ENCODE measurements at places on chromosomes 1 and 21. TPM values are rescaled to one million over a fixed set of nuclear protein-coding genes. Genes with fewer than 3 reads are reported as not detected.

- no peak for DNase-seq
These were observed 55.5 kb upstream of the GADD45A start for GRCh38 chr1:67629370-67630075.

DNA sequence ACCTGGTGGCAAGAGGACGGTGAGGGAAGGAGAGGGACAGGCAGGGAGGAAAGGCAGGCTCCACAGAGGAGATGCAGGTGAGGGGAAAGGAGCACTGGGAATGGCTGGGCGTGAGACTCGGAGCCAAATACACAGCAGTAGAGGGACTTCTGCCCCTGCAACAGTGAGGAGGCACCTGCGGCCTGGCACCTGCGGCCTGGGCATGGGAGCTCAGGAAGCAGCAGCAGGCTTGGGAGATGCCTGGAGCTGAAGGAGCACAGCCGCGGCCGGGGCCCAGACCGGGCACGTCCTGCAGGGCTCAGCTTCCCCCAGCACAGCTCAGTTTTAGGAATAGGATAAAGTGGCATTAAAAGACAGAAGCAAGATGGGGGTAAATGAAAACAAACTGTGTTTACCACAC lies 20.9 kb upstream of the TSPEAR start:
- no peak for DNase-seq

- no peak for DNase-seq
These were observed 48.0 kb downstream of the URB2 start for GRCh38 chr1:229674042-229674441.

DNA sequence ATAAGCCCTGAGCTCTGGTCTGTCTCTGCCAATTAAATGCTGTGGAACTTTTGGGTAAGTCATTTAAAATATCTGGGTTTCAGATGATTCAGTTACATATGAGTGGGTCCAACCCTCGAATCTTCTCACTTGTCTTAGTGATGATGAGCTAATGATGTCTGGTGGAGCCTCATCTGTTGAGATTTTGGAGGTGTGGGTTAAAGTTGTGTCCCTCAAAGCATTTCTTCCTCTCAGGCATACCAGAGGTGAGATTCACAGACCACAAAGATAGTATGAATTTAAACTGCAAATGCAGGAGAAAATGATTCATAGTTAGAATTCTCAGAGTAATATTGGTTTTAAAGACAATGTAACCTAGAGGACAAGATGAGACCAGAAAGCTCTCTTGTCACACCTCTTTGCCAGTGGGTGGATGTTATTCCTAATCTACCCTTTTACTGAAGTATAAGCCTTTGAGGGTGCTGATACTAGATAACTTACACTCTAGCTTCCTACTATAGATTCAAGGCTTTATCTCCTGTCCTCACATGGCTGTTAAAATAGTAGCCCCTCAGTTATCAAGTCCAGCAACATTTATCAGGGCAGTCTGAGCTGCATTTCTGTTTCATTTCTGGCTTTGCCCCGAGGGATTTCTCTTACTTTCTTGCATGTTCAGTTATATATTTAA lies 90.7 kb downstream of the MT1HL1 start:
- DNase-seq = no peak

GRCh38 chr21:33308586-33309490 lies 15.9 kb upstream of the IFNAR1 start:
- no peak for DNase-seq

DNA sequence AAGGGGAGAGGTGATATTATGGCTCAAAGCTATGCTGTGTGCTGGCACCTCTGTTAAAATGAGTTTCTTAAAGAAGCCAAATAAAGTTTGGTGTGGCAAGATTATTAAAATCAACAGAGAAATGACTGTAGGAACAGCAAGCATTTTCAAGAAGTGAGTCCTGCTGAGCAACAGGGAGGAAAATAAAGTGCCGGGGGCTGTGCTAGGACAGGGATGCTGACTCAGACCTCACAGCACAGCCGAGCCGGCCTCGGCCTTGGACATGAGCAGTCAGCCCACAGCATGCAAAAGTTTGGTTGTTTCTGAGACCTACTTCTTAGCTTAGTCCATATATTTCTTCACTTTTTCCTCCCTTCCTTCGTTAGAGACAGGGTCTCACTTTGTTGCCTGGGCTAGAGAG lies 19.2 kb downstream of the CNIH3 start:
- no peak for DNase-seq

GRCh38 chr1:241390526-241390925 lies 33.5 kb upstream of the RGS7 start:
- no peak for DNase-seq

DNA sequence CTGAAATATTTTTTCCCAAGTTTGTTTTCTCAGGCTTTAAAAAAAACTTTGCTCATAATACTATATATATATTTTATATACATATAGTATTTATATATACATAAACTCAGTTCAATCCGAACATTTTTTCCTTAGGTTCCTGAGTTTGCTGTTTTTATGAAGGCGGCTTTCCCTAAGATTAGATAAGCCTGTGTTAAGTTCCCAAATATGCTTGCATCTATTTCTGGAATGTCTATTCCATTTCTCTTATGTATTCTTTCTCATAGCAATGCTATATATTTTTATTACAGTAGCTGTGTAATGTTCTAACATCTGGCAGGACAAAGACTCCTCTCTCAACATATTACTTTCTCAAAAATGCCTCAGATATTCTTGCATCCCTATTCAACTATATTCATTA lies 45.9 kb downstream of the ADSS2 start:
- DNase-seq = no peak

DNA sequence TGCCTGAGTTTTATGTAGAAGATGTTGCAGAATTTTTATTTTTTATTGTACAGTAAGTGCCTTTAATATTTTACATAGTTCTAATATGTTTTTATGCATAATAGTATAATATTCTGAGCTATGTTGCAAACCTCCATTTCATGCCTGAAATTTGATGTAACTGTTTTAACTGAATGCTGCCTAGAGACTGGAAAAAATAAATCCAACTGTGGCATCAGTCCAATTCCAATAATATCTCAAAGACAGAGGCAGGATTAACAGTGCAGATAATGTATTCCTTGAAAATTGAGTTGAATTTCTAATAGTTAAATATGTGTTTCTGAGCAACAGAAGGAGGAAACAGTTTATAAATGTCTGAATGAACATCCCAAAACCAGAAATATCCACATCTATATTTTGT lies 61.1 kb upstream of the KIF1B start:
- DNase-seq = no peak

- DNase-seq = peak; percentile 33
These were observed 596 bp downstream of the TOR3A start for GRCh38 chr1:179082333-179082998.

DNA sequence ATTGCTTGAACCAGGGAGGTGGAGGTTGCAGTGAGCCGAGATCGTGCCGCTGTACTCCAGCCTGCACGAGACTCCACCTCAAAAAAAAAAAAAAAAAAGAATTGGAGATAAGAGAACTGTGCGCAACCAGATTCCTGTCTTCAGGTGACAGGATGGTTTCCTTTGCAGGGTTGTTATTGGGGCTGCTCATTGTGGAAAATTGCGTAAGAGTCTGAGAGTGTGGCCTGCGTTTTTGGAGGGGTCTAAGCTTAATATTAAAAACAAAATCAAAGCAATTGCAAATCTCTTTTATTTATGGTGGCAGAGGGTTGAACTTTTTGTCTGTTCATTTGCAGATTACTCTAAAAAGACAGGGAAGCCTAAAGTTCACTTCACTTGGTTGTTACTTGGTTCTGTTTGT lies 36.0 kb upstream of the BCAR3 start:
- DNase-seq = no peak

GRCh38 chr1:112502826-112503225 lies 5.9 kb upstream of the WNT2B start:
- no peak for DNase-seq

- DNase-seq = no peak
These were observed 272.1 kb downstream of the TRABD2B start for GRCh38 chr1:47725000-47725473.

- DNase-seq = no peak
These were observed 604.9 kb upstream of the PTBP2 start for GRCh38 chr1:96116731-96117130.

GRCh38 chr1:54158071-54158470 lies 5.3 kb upstream of the CDCP2 start:
- peak; percentile 2 for DNase-seq

DNA sequence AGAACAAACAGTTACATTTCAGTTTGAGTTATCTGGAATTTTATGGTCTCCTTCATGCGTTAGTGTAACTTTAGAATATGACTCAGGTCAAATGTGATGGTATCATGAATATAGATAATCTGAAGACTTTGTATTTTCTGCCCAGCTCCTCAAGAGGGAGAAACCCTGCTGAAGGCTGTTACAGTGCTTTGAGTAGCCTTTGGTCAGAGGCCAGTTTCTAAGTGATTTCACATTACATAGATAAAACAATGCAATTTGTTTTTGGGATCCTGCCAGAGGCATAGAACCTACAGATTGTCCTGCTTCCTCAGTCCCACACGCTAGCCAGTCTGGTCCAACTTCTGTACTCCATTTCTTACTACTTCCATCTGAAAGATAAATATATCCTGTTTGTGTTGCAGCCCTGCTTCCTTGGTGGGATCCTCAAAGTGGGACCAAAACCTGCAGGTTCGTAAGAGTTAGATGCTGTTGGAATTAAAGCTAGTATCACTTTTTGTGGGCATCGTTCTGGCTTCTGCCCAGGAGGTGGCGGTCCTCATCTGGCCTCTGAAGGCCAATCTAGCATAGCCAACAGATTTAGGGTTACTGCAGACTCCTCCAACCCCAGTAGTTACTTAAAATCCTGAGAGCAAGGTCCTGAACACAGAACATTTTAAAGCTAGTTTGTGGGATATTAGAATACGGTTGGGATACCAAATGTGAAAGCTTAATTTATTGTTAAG lies 645.8 kb upstream of the USP24 start:
- no peak for DNase-seq

DNA sequence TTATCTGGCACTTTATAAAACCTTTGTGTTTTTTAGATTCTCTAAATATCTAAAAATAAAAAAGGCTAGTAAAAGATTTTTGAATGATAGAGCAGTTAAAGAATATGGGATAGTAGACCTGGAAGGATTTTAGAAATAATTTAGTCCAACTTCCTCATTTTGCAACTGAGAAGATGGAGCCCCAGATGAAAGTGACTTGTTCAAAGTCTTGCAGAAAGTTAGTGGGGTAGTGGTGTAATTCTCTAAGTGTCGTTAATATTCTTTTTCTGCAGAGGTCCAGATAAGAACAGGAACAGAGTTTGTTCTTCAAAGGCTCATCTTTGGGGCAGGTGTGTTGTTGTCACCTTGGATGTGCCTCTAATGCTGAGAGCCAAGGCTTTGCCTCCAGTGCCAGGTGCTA lies 159.5 kb downstream of the DISC1 start:
- no peak for DNase-seq

DNA sequence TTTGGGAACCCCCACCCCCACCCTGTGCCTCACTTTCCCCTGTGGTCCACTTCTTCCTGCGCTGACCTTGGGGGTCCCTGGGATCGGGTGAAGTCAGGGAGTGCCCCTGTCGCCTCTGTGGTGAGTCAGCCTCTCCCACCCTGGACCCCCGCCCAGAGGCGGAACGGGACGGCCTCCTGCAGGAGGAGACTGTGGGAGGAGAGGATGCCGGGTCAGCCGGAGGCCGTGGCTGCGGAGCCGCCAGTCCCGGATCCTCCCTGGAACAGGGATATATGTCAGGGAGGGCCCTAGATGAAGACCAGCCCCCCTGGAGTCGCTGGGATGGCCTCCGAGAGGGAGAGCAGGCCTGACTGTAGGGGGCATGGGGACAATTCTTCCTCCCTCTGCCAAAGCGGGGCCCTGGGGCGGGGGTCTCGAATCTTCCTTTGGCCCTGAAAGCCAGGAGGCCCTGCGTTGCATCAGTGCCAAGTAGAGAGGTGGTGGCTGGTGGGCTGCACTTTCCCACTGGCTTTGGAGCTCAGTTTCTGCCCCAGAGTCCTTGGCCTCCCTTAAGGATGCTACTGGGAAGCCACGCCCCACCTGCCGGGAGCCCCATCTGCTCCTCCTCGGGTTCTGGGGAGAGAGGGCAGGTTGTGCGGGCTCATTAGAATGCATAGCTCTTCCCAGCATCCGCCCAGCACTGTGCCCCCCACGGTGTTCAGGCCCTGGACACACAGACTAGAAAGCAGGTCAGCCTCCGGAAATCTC lies 930 bp downstream of the ARHGEF10L start:
- no peak for DNase-seq

GRCh38 chr1:66302815-66303214 lies 231.1 kb upstream of the SGIP1 start:
- no peak for DNase-seq

- DNase-seq = no peak
These were observed 79.2 kb downstream of the MAN1C1 start for GRCh38 chr1:25695771-25696311.

- DNase-seq = no peak
These were observed 149.4 kb upstream of the ZC3H12A start for GRCh38 chr1:37325010-37325409.

GRCh38 chr1:90614872-90615271 lies 102.2 kb downstream of the BARHL2 start:
- no peak for DNase-seq

- peak; percentile 15 for DNase-seq
These were observed 772 bp downstream of the ADAM15 start for GRCh38 chr1:155051777-155052398.

GRCh38 chr1:245091818-245092637 lies 62.8 kb upstream of the KIF26B start:
- no peak for DNase-seq

GRCh38 chr21:32807717-32808380 lies 36.3 kb upstream of the PAXBP1 start:
- no peak for DNase-seq

- DNase-seq = no peak
These were observed 25.4 kb upstream of the VWA5B1 start for GRCh38 chr1:20265250-20265649.

GRCh38 chr1:22263359-22263758 lies 120.5 kb upstream of the WNT4 start:
- DNase-seq = no peak

- DNase-seq = no peak
These were observed 90.0 kb downstream of the POU2F1 start for GRCh38 chr1:167310732-167311131.

GRCh38 chr1:88168126-88168525 lies 515.9 kb upstream of the PKN2 start:
- DNase-seq = no peak

DNA sequence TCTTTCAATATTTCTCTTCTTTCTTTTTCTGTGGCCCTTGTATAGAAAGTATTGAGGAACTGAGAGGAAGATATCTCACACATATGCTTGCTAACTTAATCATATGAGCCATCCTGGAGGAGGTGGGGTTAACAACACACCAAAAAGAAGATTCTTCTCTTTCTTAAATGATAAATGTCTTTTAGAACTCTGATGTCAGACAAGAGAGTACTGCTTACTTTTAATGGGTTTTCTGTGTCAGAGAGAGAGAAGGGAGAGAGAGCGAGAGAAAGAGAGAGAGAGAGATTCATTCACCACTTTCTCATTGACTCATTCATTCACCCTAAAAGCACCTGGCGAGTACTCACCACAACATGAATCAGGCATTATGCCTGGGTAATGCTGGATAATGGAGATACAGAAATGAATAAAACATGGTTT lies 250.3 kb upstream of the SGIP1 start:
- no peak for DNase-seq

The RGS8 gene
- total RNA-seq = not detected

The GNG12 gene
- total RNA-seq = 0.71 TPM

The TAS1R1 gene
- total RNA-seq = not detected

The C1orf141 gene
- not detected for total RNA-seq

The LCK gene
- 288 TPM for total RNA-seq

The MXRA8 gene
- 0.29 TPM for total RNA-seq

The PDC gene
- total RNA-seq = not detected

The PLA2G5 gene
- not detected for total RNA-seq

All from CD8-positive, alpha-beta memory T cell (primary cell).